Stimulated activated CD4-positive, alpha-beta T cell treated with anti-CD3 and anti-CD28 coated beads, Interleukin-1b, Interleukin-23, amount 100 ng/mL, for 4 hours (primary cell): ENCODE measurements at places on chromosomes 12 and 14.

GRCh38 chr14:93090826-93091555 is 24.7 kb downstream of the ITPK1 start:
- DNase-seq: no peak

DNA sequence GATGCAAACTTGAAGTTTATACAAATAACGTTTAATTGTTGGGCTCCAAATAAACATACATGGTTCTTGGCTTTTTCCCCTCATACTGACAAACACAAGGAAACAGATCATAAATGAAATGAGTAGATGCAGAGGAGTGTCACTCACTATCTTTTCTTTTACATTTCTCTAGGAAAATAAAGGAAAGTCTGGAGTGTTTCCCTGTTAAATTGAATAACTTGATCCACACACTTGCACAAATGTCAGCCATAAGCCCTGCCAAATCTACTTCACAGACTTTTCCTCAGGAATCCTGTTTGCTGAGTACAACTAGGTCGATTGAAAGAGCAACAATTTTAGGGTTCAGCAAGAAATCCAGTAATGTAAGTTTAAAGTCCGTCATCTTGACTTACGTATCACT is 175.3 kb downstream of the PLCZ1 start:
- DNase-seq: no peak

DNA sequence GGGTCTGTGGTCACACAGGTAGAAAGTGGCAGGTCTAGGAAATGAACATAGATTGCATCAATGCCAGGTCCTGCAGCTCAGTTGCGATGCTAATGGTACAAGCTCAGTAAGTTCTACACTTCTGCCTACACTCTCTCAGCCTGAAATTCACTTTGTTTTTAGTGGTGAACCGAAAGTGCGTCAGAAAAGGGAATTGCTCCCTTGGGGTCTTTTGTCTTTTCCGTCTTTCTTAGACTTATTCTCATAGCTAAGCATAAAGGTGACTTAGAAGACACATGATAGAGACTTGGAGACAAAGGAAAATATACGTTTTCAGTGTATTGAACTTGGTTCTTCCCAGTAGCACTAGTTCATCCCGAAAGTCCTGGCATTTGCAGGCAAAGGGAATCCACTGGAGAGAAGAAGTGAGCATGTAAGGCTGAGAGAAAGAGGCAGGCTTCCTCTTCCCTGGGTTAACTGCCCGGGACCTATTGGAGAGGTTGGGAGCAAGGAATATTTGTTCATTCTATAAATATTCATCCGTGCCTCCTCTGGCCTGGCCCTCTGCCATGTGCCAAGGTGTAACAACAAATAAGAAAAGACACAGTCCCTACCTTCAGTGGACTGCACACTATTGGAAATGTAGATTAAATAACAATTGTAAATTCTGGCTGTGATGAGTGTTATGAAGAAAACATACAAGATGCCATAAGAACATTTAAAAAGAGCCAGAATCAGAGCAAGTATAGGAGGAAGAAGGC is 785.8 kb downstream of the MED13L start:
- DNase-seq: no peak

DNA sequence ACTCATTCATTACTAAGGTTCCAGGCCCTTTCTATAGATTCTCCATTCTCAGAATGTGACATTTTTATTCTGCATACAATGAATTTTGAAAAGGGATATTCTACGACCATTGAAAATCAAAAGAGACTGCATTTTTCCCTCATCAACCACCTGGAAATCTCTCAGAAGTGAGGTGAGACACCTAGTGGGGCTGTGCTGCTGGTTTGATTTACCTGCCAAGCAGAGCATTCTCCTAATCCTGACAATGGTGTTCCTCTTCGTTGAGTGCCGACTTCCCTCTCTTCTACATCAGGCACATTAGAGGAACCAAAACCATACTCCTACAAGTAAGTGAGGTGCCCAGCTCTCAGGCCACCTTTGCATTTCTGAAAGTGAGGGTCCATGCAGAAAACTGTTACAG is 14.9 kb downstream of the CKB start:
- no peak for DNase-seq

DNA sequence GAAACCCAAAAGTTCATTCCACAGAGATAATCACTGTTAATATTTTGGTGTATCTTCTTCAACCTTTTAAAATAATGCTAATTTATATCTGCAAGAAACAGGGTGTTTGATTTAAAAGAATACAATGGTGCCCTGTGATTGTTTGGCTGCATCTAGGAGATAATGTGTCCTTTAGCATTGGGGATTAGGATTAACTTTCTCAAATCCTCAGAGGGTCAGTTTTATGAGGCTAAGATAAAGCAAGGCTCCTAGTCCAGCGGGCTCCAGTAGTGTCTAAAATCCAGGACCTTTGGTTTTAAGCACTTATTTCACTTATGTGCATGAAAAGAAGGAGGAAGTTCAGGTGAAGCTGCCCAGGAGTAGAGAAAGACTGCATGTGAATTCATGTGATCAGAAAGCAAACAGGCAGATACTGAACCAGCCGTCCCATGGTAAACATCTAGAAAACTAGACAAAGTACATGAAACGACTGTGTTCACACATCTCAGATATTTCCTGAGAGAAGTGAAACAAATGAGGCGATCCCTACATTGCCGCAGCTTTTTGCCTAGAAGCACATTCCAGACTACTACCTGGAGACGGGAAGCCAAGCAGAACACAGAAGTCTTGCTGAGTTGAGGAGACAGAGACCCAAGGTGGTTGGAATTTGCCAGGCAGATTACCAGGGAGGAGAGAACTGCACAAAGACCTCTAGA is 129.1 kb upstream of the MAX start:
- no peak for DNase-seq

- no peak for DNase-seq
Measured at GRCh38 chr12:92943482-92944250, 14.6 kb upstream of the EEA1 start.

GRCh38 chr12:104686196-104686595 is 229.4 kb downstream of the CHST11 start:
- no peak for DNase-seq

- DNase-seq: no peak
Measured at GRCh38 chr14:91444335-91445020, 26.9 kb upstream of the CCDC88C start.

GRCh38 chr12:49564686-49565405 is 3.1 kb downstream of the MCRS1 start:
- no peak for DNase-seq

DNA sequence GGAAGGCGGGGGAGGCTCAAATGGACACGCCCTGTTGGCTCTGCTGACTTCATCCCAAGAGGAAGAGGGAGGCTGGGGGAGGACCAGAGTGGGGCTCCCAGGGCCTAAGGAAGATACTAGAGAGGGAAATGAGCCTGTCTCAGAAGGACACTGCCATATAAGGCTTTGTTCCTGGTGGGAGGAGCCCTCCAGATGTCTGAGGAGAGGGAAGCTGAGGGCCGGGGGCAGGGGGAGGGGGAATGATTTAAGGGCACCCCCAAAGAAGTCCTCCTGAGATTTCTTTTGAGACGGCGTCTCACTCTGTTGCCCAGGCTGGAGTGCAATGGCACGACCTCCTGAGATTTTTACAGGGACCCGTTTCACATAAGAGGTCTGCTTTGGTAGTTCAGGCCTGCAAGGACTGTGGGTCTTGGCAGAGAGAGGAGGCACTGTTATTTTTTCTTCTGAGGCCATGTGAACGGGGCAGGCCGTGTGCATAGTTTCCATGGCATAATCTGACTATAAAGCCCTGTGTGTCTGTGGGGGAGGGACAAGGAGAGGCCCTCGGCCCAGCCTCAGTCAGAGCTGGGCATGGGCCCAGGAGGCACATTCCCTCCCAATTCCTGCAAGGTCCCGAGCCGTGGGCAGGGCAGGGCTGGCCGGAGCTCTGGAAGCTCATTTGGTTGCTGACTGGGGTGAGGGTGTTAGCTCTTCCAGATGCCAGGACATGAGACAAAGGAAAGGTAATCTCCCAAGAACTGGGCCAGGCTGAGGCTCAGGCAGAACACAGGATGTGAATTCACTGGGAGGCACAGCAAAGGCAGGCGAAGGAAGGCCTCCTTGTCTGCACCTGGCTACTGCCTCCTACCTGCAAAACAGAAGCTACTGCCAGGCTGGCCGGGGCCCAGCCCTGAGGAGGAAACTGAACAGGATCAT is 22.2 kb upstream of the PLEKHG3 start:
- DNase-seq: no peak

- no peak for DNase-seq
Measured at GRCh38 chr14:60691383-60692113, 32.6 kb downstream of the SIX4 start.

DNA sequence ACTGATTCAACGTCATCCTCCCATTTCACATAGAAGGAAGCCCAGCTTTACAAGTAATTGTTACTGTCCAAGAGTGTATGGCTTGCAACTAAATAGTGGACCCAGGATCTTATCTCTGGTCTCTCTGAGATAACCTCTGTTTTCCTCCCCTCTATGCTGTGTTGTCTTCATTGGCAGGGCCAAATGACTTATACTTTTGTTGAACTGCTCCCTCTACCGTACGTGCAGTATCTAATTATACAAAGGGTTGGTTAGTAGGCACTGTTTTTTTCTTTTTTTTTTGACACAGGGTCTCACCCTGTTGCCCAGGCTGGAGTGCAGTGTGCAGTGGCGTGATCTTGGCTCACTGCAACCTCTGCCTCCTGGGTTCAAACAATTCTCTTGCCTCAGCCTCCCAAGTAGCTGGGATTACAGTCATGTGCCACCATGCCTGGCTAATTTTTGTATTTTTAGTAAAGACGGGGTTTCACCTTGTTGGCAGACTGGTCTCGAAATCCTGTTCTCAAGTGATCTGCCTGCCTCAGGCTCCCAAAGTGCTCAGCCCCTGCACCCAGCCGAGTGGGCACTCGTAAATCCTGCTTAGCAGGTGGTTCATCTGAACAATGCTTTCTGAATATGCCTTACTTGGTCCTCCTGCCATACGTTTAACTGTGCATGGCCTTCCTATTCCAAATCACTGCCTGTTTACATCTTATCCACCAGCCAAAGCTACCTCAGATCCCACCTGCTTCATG is 162.1 kb downstream of the ADCK1 start:
- no peak for DNase-seq

- no peak for DNase-seq
Measured at GRCh38 chr14:20798318-20798717, 4.3 kb downstream of the RNASE1 start.

DNA sequence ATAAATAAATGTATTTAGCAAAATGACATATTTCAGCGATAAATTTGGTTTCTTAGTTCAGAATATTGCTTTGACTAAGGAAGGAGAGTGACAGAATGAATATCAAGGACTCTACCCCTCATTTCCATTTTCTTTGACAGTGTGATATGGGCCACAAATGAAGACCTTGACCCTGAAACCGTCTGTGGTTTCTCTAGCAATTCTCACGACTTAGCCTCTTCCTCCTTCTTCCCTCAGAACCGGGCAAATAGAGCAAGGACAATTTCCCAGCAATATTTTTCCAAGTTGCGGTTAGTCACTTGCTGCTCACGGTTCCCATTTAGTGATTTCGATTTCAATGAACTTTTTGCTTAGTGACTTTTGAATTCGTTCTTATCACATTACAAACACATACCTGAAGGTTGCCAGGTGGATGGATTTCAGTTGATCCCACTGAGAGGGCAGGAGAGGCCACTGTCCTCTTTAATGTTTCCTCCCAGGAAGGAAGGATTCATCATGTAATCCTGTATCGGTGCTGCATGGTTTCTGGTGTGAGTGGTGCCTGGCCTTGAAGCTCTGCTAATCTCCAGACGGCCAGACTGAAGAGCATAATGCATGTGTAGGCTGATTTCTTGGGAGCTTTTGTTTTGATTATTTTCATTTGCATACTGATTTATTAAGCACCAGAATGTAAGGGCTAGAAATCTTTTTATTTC is 77.6 kb downstream of the CHST11 start:
- DNase-seq: no peak

- no peak for DNase-seq
Measured at GRCh38 chr14:68736471-68736871, 56.4 kb downstream of the ZFP36L1 start.

- DNase-seq: no peak
Measured at GRCh38 chr12:13193505-13194231, 2.9 kb upstream of the EMP1 start.

DNA sequence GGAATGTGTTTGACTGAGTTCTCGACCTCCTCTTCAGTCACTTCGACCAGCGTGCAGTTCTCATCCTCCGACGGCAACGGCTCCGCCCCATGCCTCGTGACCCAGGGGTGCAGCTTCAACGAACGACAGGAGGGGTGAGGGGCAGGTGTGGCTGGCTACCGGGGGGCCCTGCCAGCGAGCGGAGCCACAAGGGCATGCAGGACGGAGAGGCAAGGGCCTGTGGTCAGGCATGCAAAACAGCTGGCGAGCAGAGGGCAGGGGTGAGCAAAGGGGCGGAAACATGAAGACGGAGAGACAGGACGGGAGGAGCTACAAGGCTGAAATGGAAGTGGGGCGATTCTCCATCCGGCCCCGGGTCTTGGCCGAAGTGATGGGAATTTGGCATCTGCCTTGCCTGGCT is 38.7 kb downstream of the P2RX4 start:
- no peak for DNase-seq

GRCh38 chr12:11711651-11712327 is 62.3 kb downstream of the ETV6 start:
- DNase-seq: no peak

GRCh38 chr14:39716987-39717570 is 284.8 kb upstream of the FBXO33 start:
- DNase-seq: no peak

GRCh38 chr12:113222730-113223531 is 1.7 kb downstream of the TPCN1 start:
- DNase-seq: no peak

DNA sequence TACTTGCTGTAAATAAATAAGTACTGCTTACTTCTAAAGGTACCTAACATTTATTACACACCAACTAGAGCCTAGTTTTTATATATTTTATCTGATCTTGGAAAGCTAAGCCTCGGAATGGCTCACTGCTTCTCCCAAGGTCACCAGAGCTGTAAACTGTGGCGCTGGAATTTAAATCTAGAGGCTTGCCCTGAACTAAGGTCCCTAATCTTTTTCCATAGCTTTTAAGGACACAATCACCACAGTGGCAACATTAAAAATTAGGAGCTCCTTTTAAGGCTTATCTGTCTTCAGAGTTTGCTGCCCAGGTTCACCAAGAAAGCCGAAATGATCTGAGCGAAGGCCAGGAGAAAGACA is 670 bp downstream of the CCNB1IP1 start:
- DNase-seq: no peak

DNA sequence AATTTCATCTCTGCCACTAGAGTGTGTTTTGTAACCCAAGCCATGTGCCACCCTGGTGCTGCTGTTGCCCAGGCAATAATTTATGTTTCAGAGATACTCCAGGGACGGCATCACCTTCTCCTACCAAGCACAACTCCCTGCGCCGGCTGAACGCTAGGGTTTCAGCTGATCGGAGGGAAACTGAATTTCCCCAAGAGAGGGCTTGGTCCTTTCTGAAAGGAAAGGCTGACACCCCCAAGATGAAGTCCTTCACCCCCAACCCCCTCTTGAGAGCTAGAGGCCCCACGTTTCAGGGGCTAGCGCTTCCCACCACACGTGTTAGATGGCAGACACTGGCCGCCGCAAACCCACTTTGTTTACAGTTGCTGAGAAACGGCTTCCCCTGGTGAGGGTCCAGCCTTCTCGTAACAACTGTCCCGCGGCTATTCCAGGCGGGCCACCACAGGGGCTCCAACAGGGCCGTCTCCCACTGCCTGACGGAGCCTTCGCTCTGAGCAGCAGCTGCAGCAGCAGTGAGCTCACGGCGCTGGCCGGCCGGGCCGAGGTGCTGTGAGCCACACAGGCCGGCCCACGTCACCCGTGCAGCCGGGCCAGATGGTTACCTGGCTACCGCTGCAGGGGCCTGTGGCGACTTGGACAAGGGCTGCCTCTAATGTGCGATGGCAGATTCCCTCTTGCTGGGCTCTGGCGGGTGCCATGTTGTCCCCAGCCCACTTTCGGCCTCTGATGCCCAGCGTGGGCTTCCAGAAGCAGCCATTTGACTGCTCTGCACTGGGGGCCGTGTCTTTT is 66.4 kb downstream of the TESC start:
- DNase-seq: no peak
